ENCODE measurements at places on chromosomes 7 and 10.

DNA sequence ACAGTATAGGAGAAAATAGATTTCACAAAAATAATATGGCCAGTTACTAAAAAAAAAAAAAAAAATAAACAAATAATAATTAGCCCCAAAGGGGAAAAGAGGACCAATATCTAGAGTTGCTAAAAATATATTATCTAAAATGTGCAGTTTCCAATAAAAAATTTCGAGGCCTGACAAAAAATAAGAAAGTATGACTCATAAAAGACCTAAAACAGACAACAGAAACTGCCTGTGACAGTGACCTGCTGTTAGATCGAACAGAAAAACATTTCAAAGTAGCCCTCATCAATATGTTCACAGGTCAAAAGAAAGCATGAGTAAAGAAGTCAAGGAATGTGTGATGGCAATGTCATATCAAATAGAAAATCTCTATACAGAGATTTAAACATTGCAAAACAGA, 11.8 kb upstream of the TSPAN12 start:
- DNase-seq = no peak

DNA sequence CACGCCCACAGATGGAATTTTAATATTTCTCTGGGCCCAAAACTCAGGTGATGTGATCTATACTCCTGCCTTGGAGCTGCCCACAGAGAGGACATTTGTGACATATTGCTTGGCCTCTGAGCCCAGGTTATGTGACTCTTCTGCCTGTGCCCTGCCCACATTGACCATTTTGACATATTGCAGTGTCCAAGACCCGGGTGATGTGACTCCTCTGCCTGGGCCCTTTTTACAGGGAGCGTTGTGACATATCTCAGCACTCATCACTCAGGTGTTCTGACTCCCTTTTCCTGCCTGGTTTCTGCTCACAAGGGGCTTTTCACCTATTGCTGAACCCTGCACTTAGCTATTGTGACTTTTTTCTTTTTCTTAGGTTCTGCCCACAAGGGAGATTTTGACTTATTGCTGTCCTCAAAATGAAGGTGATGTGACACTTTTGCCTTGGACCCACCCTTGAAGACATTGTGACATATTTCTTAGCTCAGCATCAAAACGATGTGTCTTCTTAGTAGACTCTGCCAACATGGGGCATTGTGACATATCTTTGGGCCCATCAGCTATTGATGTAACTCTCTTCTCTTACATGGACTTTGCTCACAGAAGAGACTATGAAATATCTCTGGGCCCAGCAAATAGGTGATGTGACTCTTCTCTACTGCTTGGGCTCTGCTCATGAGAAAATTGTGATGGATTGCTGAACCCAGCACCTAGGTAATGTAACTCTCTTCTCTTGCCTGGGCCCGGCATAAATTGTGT, 11.0 kb upstream of the ZNF107 start:
- no peak for DNase-seq

DNA sequence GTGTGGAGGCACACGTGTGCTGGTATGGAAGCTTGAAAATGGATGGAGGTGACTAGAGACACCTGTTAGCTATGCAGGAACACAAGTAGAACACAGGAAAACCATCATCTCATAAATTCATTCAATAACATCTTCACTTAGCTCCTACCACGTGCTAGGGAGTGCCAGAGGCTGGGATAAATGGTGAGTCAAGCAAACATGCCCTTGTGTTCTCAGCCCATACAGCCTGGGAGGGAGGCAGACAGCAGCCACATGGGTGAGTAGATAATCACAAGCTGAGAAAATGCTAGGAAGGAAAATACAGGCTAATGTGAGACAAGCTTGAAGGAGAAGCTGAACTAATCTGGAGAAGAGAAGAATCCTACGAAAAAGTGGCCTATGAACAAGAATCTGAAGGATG, 468.0 kb upstream of the ZMIZ1 start:
- DNase-seq = no peak

- no peak for DNase-seq
Measured at GRCh38 chr7:69359003-69359700, 239.1 kb upstream of the AUTS2 start.

DNA sequence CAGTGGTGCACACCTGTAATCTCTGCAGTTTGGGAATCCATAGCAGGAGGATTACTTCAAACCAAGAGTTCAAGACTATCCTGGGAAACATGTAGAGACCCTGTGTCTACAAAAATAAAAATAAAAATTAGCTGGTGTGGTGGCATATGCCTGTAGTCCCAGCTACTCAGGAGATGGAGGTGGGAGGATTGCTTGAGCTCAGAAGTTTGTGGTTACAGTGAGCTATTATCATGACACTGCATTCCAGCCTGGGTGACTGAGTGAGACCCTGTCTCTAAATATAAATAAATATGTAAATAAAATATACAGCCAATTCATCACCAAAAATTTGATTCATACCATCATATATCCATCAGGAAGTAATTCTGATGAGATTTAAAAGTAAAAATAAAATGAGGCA, 60.9 kb downstream of the ANKRD7 start:
- DNase-seq = no peak

DNA sequence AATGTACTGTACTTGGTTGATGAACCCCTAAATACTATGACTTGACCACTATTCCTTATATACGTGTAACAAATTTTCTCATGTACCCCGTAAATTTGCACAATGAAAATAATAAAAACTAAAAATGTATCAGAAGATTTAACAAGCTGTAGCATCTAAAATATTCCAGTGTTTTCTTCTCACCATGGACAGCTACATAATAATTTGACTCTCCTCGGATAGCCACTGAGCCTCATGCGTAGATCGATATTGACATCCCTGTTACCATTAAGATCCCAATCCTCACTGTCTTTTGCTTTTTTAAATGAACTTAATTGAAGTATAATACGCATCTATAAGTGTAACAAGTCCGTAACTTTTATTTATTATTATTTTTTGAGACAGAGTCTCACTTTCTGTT, 179.7 kb upstream of the C7orf33 start:
- no peak for DNase-seq

- DNase-seq = no peak
Measured at GRCh38 chr7:95922191-95922590, 149.8 kb downstream of the DYNC1I1 start.

DNA sequence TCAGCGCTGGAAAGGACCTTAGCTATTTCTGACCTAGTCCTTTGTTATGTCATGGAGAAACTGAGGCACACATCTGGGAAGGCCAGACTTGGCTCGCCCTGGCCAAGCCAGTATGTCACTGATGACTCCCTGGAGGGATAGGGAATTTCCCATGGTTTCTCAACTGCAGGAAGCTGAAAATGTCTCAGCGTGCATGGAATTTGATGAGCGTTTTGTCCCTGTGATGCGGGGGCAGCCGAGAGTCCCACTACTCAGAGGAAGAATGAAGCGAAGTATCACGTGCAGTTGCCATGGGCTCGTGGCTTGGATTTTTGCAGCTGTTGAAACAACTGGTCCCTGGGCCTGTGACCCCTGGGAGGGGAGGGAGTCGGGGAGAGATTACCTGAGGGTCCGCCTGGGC, 44.8 kb downstream of the CLIP2 start:
- no peak for DNase-seq

- no peak for DNase-seq
Measured at GRCh38 chr10:127210936-127211466, 14.6 kb upstream of the INSYN2A start.

- DNase-seq = no peak
Measured at GRCh38 chr7:117129521-117129955, 176.2 kb downstream of the ST7 start.

DNA sequence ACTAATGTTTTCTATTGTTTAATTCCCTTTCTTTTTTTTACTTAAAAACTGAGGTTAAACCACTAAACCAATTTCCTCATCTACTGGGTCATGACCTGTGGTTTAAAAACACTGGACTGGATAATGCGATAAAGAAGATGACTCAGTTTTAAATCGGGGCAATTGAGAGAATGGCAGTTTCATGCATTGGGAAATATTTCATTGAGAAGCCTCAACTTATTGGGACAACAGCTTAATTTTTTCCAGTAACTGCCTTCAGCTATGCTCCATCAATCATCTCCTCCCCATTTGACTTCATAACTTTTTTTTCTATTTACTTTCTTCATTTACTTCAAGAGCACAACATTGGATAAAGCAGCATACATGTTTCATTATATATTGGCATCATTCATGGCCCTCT, 61.8 kb upstream of the MET start:
- DNase-seq = no peak

DNA sequence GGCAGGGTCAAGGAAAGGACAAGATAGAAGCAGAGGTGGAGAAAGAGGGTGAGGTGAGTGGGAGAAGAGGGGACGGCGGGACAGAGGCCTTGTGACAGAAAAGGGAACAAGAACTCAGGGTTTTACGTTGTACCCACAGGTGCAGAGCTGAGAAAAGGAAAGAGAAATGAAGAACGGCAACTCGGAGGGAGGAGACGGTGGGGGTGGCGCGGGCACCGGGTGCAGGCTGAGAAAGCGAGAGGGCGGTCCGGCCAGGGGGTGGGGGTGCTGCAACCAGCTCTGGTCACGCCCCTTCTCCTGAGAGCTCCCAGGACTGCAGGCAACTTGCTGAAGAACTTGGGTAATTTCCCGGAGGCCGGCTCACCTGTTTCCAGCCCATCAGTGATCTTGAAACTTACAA, 65.3 kb downstream of the CARD11 start:
- no peak for DNase-seq

GRCh38 chr7:47901542-47901941, 46.7 kb downstream of the PKD1L1 start:
- DNase-seq = no peak

DNA sequence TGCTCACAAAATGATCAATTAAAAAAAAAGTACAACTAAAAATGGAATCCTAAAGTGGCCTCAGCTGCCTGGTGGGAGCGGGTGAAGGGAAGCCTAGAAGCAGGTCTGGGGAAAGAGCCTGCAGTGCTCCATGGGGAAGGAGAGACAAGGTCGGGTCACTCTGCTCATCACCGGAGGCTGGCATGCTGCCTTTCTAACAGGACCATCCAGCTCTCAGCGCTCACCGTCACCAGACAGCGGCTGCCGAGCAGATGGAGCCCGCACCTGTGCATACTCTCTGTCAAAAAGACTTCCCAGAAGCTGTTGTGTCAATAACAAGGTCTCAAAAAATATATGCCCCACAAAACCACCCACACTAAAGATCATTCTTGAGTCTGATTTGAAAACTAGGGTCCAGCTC, 112.8 kb downstream of the BAMBI start:
- no peak for DNase-seq

DNA sequence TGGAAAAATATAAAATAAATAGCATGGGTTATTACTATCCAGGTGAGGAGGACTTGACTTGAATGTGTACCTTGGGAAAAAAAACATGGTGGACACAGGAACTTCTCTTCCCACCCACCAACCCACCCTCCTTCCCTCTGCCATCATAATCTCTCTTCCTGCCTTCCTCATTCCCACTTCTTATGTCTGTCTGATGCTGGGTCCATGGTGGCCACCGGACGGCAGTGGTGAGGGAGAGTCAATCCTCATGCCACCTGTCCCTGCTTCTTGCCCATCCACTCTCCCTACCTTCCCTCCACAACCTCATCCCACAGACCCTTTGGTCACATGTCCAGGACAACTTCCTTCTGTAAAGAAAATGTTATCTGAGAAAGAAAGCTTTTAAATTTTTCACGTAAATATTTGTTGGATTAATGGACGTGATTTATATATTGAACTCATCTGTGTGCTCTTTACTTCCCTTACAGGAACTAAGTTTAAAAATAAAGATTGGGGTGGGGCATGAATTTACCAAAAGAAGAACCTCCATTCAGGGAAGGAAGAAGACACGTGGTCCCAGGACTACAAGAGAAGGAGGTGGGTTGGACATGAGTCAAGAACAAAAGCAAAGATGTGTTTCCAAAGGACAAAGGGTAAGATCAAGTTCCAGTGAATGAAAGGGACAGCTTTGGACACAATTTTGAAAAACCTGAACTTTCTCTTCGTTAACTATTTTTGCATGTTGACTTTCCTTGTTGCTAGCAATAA, 104.5 kb downstream of the PIP4K2A start:
- DNase-seq = peak; percentile 37

GRCh38 chr10:77925795-77926565, 575 bp downstream of the DLG5 start:
- no peak for DNase-seq

DNA sequence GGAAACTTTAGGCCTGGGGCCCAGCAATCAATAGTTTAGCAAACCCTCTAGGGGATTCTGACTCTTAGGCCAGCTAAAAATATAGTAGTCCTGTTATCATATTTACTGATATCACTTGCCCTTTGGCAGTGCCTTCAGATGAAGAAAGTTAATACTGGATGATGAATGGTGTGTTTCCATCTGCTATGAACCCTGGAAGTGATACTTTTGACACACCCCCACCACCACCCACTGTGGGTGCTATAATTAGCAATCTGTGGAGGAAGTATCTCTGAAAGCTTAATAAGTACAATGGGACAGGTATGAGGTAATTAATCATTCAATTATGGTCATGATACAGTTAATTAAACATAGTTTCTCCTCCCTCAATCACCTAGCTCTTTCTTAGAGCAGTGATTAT, 90.4 kb upstream of the LRRTM3 start:
- no peak for DNase-seq

- no peak for DNase-seq
Measured at GRCh38 chr10:35133586-35133985, 6.9 kb downstream of the CREM start.

- peak; percentile 15 for DNase-seq
Measured at GRCh38 chr7:73526896-73527821, 5.1 kb upstream of the BAZ1B start.

DNA sequence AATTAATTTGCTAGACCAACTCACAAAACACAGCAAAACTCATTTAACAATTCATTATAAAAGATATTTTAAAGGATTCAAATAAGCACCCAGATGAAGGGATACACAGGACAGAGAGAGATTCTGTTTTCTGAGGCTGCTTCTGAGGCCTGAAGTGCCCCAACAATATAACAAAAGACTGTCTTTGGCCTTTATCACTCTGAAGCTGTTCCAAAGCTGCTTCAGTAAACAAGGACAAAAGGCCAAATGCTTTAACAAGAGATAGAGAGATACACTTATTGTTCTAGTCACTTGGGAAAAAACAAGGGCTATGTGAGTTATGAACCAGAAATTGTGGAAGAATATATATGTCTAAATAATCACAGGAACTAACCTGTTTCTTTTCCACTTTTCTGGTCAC, 223.7 kb downstream of the CXCL12 start:
- no peak for DNase-seq

- DNase-seq = no peak
Measured at GRCh38 chr7:15481132-15481531, 80.7 kb downstream of the AGMO start.

GRCh38 chr10:12396567-12396966, 47.2 kb downstream of the CAMK1D start:
- peak; percentile 50 for DNase-seq

GRCh38 chr7:75727881-75728593, 10.7 kb downstream of the HIP1 start:
- DNase-seq = no peak

DNA sequence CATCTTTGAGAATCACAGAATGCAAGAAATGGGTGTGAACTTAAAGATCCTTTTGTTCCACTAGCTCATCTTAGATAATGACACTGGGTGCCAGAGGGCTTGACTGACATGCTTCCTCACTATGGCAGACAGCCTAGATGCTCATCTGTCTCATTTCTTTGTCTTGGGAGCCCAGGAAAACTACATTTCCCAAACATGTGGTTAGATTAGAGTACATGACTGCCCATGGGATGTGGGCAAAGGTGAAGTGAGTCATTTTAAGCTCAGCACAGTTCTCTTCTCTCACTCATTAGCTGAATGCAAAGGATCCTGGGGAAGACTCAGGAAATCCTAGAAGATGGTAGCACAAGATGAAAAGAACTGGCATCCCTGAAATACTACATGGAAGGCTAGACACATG, 32.5 kb upstream of the TBX20 start:
- no peak for DNase-seq

GRCh38 chr7:77269360-77270093, 69.9 kb upstream of the FGL2 start:
- no peak for DNase-seq

Data from NCI-H524 (cell line).